NCI-H2107 (cell line): ENCODE measurements at places on chromosomes 3 and 15.

DNA sequence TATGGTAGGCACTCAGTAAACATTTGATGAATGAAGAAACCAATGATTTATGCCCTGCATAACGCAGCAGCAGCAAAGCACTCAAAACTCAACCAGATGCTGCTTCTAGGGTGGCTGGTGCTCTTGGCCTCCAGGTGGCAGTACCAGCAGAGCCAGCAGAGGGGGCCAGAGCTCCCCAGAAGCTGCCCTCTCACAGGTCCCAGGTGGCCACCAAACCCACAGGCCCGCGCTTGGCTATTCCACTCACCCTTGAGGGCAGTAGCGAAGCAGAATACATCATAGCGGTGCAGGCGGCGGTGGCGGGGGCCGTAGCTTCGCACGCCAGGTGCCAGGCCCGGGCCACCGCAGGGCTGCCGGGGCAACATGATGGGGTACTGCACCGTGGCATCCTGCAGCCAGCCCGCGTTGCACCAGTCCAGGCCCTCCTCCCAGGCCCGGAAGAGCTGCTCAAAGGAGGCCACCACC is 16.6 kb downstream of the HAPLN3 start:
- DNase-seq: peak; percentile 27

DNA sequence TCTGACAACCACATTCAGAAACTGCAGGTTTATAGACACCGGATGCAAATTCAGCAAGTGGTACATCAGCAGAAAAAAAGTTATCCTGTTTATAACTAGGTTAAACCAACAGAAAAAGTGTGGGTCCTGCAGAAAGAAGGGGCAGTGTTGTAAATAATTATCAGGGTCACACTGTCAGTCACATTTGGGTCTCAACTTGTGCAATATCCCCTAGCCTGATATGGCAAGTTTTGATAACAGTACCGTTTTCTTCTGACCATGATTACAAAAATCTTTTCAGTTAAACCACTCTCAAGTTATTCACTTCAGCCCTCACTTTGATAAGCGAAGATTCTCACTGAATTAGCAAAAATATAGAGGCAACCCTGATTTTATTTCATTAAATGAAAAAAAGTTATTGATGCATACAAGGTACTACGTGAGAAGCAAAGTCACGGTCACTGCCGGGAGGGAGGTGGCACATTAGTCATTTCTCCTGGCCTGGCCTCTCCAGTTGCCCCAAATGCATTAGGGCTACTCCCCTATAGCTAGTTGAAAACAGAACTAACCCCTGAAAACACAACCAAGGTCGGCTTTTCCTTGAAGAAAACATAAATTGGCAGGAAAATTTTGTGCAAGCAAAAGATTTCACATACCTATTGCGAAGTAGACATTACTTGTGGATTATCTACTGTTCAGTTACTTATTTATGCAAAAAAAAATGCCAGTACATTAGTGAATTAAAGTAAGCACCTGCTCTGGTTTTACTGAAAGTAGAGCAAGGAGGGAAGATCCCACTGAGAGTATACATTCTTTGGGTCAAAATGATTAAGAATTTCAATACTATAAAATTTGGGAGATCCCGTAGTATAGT is 28.6 kb downstream of the IL5RA start:
- no peak for DNase-seq

DNA sequence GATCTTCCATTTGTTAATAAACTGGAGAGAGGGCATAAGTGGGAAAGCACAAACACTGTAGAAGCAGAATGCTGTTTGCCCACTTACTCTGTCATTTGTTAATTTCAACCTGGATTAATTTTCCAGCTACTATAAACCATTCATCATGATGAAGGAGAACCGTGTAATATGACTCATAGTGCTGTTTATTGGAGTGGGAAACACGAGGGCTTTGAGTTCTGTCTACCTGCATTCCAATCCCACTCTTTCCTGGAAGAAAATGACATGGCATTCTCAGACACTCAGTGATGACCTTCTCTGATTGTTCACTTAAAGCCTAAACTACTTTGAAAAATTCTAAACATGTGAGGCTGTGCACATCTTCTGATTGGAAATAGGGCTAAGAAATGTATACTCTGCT is 826.7 kb downstream of the AGBL1 start:
- no peak for DNase-seq

DNA sequence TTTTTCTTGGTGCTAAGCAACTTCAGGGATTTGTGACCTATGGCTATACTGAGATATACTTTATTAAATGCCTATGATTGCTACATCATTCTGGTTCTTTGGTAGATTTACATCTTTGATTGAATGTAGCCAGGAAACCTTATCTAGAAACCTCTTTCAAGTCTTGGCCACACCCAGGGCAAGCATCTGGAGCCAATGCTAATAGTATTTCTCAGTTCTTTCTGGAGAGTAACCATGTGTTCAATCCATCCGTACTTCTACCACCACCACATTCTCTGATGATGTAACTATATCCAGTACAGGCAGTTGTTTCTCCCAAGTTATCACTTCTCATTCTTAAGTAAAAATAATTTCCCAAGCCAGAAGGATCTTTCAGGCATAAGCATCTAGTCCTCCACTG is 69.0 kb downstream of the NME9 start:
- no peak for DNase-seq

DNA sequence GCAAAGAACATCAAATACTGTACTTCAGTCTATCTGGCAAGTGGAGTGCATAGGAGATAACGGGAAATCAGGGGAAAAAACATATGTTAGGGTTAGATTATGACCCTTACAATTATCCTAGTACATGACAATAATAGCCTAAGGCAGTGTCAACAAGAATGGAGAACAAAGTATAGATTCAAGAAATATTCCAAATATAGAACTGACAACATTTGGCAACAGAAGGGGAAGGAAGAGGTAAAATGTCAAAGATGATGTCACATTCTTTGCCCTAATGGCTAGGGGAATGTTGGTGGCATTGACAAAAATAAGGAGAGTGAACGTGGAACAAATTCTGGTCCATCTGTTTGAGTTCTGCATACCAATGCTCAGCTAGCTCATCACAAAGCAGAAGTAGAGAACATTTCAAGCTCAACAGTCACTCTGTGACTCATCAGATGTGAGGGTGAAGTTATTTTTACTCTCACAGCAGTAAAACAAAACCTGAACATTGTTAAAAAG is 15.5 kb upstream of the ATP8B4 start:
- DNase-seq: no peak

DNA sequence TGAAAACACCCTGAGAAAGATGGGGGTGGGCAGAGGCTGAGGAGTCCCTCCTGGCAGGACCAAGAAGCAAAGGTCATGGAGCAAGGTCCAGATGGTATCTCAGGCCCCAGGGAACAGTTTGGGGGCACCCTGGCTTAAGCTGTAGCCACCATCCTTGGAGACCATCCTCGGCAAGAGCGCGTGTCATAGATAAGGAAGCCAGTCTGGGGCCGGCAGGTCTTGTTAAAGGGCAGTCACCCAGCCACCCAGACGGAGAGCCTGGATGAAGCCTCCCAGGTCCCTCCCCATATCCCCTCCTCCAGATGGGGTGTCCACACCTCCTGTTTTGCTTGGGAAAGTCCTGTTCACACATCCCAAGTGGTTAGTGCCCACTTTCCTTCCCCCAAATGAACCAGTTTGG is 191.1 kb downstream of the KLF13 start:
- no peak for DNase-seq

DNA sequence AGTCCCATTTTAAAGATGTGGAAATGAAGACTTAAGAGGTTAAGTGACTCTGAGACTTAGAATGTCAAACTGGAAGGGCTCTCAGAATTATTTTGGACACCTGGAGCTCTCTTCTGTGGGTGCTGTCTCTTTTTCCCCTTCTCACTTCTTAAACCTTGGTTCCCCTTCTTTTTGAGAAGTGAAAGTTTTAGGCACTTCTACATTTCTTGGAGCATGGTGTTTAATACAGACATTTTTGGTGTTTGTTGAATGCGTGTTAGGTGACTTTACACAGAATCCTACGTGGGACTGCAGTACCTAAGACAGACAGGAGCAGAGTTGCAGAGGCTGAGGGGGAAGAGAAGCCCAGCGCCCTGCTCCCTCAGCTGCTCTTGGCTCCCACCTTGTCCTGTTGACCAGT is 133.3 kb downstream of the MDFIC2 start:
- no peak for DNase-seq

DNA sequence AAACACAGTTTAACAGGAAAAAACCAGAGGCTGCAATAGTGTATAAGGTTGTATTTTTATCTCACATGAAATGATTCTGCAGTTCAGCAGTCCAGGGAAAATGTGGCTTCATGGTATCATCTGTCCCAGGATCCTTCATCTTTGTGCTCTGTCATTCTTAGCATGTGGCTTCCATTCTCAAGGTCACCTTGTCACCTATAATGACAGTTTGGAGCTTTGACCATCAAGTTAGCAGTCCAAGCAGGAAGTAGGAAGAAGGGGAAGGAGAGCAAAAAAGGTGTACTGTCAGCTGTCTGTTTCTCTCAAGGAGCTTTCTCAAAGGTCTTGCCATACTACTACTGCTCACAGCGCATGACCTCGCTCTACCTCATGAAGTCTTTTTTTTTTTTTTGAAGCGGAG is 58.6 kb upstream of the CRTC3 start:
- DNase-seq: no peak

DNA sequence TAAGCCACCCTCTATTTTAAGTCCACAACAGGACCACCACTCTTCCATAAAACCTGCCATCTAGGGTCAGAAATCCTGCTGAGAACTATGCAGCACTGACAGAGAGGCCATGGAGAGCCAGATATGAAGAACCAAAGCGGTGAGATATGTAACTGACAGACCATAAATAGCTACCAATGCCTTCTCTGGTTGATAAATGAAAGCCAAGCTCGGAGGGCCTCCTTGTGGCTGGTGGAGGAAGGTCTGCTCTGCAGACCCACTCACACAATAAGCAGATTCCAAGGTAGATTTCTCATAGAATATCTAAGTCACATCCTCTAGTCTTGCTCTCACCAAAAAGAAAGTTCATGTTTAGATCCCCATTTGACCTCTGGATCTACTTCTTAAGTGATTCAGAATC is 38.9 kb downstream of the RYK start:
- no peak for DNase-seq

DNA sequence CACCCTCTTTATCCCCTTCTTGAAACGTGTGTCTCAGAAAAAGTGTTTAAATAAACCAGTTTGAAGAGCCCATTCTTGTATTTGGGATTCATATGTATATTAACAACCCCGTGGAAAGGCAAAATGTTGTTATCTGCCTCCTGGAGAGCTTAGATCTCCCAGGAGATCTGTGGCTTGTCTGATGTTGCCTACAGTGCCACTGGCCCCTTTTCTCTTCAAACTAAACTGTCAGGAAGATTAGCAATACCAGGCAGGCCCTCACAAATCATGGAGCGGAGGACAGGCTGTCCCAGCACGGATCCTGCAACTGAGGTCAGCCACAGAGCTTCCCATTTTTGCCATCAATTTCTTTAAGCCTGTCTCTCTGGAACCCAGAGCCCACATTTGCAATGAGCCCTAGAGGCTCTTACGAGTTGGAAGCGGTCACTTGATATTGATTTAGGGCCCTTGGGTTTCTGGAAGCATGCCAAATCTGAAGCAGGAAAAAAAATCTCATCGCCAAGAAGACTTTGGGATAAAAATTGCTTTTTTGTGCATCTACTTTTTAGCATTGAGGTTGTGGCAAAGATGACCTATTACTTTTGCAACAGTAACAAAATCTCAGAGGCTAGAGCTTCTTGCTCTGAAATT is 234.1 kb downstream of the OPA1 start:
- peak; percentile 21 for DNase-seq

DNA sequence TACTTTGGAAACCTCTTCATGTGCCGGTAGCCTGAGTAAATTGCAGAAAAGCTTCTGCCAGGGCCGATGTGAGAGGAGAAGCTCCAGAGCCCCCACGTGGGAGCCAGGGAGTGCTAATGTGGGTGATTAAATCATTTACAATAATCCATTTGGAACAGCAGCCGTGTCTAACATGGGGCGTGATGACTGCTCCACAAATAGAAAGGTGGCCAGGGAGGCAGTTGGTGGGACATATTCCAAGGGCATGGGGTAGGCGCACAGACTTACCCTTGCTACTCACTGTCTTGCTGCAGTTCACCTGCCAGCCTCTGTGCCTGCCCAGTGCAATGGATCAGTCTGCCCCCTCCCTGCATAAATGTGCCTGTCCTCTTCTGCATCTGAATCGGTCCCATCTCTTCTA is 39.3 kb upstream of the INSYN1 start:
- no peak for DNase-seq

DNA sequence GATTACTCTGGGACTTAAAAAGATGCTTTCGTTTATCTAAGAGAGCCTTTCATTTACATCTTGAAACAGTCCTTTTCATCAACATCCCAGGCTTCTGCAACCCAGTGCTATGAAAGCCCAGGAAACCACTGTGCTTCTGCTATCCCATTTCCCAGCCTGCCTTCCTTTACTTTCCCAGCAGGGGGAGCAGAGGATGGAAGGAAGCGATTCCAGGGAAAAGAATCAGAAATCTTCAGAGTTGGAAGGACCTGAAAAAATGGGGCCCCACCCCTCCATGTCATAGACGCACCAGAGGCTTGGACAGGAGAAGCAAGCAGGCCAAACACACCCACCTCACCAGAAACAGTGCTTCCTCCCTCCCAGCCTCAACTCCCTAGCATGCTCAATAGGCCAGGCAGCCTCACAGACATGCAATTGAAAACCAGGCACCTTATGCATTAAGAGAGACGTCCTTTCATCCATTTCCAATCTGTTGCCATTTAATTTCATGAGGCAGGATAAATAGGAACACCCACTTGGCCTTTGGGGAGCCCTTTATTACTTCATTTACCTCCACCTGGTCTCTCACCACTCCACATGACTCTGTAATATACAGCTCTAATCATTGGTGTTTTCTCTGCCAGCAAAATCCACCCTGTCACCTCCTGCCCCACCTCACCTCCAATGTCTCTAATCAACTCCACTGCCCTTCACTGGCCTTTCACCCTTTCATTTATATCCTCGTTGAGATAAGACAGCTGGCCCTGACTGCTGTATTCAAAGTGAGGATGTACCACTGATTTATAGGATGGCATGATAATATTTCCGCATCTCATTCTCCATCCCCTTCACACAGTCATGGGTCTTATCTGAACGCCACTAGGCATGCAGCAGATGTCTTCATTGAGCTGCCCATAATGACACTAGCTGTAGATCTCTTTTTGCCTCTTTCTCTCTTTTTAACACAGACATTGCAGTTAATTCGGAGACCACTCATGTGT is 583.9 kb downstream of the NTRK3 start:
- DNase-seq: no peak

DNA sequence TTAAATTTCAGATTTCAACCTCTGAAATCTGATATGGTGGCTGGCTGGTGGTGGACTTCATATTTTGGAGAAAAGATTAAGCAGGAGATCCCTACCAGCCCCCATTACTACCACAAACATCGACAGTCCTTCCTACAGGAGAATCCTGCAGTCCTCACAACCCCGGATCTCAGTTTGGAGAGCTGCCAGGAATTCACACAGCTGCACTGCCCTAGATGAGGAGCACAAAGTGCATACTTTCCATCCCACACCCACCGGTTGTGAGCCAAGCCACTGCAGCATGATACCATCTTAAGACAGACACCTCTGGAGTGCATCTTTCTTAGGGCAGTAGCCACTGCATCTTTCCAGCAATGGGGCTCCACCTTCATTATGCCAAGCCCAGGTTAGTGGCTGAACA is 185.5 kb upstream of the GPR149 start:
- DNase-seq: peak; percentile 9

- no peak for DNase-seq
Observed at GRCh38 chr3:97235611-97236315, 421.4 kb downstream of the EPHA6 start.

GRCh38 chr15:58463815-58464650 is 32.2 kb downstream of the LIPC start:
- peak; percentile 51 for DNase-seq
